Stimulated activated naive B cell treated with anti-CD40 and anti-IgM and Interleukin-4, amounts not matched to agents 10 μg/mL and 1 μg/mL and 100 μg/mL, for 72 hours (primary cell): ENCODE measurements at places on chromosomes 12 and 14.

DNA sequence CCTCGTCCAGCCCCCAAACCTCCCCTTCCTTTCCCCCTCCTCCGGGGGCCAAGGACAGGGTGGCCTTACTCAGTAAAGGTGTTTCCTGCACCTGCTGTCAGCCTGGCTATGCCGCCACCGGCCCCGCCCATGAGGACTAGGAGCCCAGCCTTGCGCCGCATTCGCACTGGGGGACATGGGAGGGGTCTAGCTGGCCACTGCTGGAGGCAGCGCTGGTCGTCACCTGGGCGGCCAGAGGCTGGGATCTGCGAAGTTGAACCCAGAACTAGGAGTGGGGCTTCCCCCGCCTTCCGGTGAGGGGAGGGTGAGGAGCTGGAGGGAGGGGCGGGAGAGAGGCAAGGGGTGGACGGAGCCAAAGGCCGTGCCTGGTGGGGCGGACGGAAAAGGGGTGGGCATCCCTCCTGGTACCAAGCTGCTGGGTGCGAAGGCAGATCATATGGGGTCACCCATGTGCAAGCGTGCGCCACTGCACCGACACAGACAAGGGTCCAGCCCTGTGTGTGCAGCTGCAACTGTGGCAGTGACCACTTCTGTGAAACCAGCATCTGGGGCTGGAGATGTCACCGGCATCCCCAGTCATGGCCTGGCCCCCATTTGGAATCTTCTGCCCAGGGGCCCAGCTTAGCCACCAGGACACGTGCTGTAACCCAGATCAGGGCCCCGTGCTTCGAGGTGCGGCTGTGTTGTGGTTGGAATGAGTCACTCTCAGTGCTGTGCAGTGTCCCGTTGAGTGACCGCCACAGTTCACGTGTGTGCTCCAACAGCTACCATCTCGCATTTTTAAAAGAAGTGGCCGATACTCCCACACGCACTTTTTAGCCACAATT is 8.5 kb downstream of the AMN start:
- DNase-seq: no peak
- peaks cover 15% of the 10 kb centered on the region for H3K27me3 ChIP-seq
- H3K4me1 ChIP-seq: peaks cover 16% of the 10 kb centered on the region
- peaks cover 11% of the 10 kb centered on the region for H3K36me3 ChIP-seq
- H3K4me3 ChIP-seq: no peak overlapping the region
- H3K27ac ChIP-seq: no peak overlapping the region

- peak overlapping the region; percentile 57 for H3K27ac ChIP-seq
- H3K4me1 ChIP-seq: peaks cover 5% of the 10 kb centered on the region
- H3K27me3 ChIP-seq: no peaks in the 10 kb centered on the region
- DNase-seq: no peak
Observed at GRCh38 chr12:95505039-95505438, 31.1 kb downstream of the METAP2 start.

DNA sequence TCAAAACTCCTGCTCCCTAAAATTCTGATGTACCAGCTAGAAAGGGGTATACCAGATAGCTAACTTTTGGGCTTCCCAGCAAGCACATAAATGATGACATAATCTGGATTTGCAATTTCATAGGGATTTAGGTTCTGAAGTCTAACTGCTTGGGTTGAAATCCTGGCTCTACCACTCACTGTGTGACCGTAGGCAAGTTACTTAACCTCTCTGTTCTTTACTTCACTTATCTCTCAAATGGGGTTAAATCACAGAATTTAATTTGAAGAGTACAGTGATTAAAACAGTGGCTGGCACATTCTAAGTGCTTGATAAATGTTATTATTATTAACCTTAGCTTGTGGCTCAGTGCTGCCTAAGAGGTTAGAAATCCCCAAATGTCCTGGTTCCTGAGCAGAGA is 49.1 kb upstream of the NUAK1 start:
- H3K4me3 ChIP-seq: no peak overlapping the region
- H3K4me1 ChIP-seq: no peaks in the 10 kb centered on the region
- H3K27me3 ChIP-seq: peaks cover 21% of the 10 kb centered on the region
- H3K27ac ChIP-seq: no peak overlapping the region
- H3K36me3 ChIP-seq: no peaks in the 10 kb centered on the region
- DNase-seq: no peak

DNA sequence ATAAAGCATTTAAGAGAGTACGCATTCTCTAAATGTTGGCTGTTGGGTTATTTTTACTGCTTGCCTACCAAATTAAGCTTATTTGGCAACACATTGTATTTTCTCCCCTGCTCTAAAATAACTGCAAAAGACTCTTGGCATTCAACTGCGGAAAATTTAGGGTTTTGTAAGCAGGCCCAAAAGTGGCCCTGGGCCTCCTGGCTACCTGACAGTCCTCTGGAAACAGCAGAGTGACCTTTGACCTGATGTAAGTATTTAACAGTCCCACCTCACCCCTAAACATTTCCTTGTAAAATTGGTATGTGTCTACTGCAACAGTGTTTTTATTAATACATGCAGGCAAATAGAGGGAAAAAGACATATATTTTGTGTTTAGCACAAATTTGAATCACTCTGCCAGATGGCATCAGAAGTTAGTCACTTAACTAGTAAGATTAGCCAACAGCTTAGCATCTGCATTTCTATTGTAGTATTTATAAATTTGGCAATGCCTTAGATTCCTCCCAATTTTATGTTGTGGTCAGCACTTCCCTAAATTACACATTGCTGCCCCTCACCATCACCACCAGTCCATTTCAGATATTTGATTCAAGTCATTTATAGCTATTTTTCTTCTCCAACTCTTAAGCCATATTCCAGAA is 11.2 kb downstream of the LLPH start:
- H3K4me3 ChIP-seq: no peak overlapping the region
- DNase-seq: no peak
- H3K4me1 ChIP-seq: peaks cover 9% of the 10 kb centered on the region

GRCh38 chr14:99884834-99885648 is 91.8 kb downstream of the EML1 start:
- peaks cover 22% of the 10 kb centered on the region for H3K27me3 ChIP-seq
- no peak for DNase-seq
- H3K4me3 ChIP-seq: no peak overlapping the region
- H3K36me3 ChIP-seq: no peaks in the 10 kb centered on the region
- no peak overlapping the region for H3K27ac ChIP-seq

DNA sequence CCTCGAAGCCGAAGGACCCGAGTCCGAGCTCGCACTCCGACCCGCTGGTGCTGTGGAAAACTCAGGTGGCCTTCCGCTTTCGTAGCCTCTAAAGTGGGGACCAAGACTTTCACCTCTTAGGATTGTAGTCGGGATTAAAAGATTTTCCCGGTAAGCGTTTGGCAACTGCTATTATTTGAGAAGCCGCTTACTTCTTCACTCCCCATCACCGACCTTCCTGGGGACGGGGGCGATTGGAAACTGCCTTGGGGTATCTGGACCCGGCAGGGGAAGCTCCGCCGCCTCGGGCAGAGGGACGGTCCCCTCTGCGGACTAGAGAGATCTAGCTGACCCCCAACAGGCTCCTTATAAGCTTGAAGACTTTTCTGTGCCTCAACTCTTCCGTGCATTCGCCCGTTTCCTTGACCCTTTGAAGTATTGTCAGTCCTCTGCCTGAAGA is 659 bp downstream of the TRAFD1 start:
- H3K4me1 ChIP-seq: peaks cover 11% of the 10 kb centered on the region
- peaks cover 7% of the 10 kb centered on the region for H3K36me3 ChIP-seq
- no peak for DNase-seq

DNA sequence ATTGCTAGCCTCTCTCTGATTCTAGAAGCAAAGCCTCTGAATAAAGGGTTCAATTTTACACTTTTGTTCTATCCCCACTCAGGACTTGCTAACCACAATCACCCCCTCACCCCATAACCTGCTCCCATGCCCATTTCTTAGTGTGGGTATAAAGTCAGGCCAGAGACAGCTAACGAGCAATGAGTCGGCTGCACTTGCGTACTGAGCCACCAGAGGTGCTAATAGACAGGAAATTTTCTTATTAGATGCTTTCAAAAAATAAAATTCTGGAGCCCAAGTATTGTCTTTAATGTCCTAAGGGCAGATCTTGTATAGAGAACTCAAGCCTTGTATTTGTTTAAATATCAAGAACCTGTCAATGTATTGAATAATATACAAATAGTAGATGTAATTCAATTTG is 256.9 kb downstream of the SYT1 start:
- DNase-seq: no peak
- H3K4me1 ChIP-seq: no peaks in the 10 kb centered on the region
- H3K36me3 ChIP-seq: no peaks in the 10 kb centered on the region
- H3K27ac ChIP-seq: no peak overlapping the region
- no peaks in the 10 kb centered on the region for H3K27me3 ChIP-seq
- no peak overlapping the region for H3K4me3 ChIP-seq

DNA sequence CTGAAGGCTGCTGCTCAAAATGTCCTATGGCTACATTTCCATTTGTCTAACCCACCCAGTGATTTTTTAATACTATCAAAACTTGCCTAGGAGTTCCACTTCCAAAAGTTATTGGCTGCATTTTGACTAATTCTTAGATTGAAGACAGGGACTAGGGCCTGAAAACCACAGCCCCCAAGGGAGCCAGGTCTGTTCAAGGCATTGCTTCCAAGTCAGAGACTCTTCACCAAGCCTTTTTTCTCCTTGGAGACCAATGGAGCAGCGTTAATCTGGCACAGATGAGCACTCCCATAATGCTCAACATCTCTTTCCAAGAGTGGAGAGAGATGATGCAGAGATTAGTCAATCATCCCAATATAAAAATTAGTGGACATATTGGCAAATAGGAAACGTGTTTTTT is 112.5 kb upstream of the HIF1A start:
- H3K36me3 ChIP-seq: no peaks in the 10 kb centered on the region
- no peak overlapping the region for H3K27ac ChIP-seq
- no peaks in the 10 kb centered on the region for H3K27me3 ChIP-seq
- no peak for DNase-seq
